ENCODE measurements at places on chromosomes 13 and 19.

GRCh38 chr19:30955112-30956104 lies 393.8 kb downstream of the TSHZ3 start:
- no peak for DNase-seq

GRCh38 chr19:45008552-45008951 lies 7.3 kb downstream of the RELB start:
- no peak for DNase-seq

DNA sequence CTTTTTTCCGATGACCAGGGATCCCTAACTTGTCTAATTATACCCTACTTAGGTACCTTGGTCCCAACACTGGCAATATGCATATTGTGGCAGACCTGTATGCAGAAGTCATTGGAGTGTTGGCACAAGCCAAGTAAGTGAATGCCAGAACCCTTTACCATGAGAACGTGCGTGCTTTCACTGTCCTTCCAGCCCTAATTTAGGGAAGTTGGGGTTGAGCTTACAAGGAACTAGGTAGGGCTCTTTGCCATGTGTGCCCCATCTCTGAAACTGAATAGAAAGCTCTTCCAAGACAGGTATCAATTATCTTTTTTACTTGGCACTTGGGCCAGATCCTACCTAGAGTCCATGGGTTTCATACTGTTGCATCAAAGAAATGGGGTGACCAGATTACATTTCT lies 93.2 kb downstream of the FRY start:
- no peak for DNase-seq

- no peak for DNase-seq
These were observed 15.7 kb downstream of the CCDC124 start for GRCh38 chr19:17948514-17948900.

DNA sequence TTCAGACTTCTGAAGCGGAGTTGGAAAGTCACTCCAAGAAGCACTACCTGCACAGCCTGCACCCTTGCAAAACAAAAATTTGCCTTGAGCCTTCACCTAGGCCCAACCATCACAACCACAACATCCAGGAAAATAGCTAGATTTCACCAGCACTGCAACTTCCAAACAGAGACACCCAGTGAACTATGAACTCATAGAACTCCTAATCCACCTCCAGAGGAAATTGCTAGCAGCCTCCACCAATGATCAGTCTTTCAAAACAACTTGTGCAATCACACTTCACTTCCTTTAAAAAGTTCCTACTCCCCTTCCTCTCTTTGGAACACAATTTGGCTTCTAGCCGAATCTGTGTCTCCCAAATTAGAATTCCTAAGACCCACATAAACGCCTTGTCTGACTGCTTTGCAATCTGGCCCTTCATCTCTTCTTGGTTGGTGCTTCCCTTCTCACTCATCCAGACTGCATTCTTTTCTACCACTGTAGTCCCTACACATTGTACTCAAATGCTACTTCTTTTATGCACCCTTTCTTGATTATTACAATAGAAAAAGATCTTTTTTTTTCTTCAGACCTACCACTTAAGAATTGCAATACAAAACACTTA lies 489.2 kb upstream of the ARGLU1 start:
- no peak for DNase-seq

DNA sequence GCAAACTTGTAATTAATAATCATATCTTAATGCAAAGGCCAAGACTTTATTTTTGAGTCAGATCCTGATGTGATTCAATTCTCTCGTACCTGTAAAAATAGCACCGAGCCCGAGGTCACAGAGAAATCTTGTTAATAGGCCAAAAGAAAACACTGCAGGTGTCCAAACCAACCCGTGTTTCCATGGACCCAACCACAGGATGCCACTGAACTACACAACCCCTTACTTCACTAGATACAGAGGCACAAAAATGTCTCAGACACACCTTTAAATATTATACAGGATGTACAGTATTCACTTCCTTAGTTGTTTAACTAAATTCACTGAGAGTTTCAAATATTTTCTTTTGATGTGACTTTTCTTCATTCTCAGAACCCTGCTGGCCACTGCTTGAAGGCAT lies 530.9 kb downstream of the MYO16 start:
- no peak for DNase-seq

GRCh38 chr19:13022859-13023636 lies 27.8 kb downstream of the NFIX start:
- no peak for DNase-seq

GRCh38 chr13:80259159-80259558 lies 81.8 kb downstream of the SPRY2 start:
- no peak for DNase-seq

GRCh38 chr19:45924891-45925447 lies 10.4 kb upstream of the NANOS2 start:
- DNase-seq, result no peak

DNA sequence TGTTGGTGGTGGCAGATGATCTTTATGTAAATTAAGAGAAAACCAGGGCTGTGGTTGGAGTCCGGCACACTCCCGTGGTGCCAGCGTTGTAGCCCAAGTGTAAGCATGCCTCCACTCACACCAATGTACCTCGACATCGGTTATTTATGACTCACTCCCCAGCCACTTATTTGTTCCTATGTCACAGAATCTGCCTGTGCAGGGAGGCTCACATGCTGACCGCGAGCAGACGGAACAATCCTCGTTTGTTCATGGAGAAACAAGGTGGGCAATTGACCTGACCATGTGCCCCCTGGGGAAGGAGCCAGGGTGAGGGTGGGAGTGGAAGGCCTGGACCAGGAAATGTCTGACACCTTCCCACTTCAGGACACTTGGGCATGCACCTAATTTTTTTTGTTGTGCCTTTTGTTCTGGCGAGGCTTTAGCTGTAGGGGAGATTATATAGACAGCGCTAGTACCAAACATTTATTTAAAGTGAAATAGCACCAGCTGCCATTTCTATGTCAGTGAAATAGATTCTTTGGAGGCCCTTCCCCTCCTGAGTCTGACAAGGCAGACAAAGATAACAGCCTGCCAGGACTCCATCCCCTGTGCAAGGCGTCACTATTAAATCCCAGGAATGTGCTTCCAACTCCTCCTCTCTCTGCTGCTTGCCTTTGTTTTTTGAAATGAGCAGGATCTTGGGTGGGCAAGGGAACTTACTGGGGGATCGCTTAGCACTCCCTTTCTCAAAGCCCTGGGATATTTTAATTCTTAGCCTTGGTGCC lies 394.2 kb downstream of the FGF9 start:
- DNase-seq, result no peak

DNA sequence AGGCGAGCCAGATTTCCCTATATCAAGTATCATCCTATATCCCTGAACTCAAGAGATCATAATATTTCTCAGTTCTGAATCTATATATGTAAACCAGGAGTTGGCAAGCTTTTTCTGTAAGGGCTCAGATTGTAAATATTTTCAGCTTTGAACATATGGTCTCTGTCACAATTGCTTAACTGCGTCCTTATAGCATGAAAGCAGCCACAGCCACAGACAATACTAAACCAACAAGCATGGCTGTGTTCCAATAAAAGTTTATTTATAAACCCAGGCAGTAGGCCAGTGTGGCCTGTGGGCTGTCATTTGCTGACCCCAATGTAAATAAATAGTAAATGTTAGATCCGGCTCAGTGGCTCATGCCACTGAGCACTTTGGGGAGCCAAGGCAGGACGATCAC lies 12.2 kb upstream of the MYH14 start:
- DNase-seq, result no peak

DNA sequence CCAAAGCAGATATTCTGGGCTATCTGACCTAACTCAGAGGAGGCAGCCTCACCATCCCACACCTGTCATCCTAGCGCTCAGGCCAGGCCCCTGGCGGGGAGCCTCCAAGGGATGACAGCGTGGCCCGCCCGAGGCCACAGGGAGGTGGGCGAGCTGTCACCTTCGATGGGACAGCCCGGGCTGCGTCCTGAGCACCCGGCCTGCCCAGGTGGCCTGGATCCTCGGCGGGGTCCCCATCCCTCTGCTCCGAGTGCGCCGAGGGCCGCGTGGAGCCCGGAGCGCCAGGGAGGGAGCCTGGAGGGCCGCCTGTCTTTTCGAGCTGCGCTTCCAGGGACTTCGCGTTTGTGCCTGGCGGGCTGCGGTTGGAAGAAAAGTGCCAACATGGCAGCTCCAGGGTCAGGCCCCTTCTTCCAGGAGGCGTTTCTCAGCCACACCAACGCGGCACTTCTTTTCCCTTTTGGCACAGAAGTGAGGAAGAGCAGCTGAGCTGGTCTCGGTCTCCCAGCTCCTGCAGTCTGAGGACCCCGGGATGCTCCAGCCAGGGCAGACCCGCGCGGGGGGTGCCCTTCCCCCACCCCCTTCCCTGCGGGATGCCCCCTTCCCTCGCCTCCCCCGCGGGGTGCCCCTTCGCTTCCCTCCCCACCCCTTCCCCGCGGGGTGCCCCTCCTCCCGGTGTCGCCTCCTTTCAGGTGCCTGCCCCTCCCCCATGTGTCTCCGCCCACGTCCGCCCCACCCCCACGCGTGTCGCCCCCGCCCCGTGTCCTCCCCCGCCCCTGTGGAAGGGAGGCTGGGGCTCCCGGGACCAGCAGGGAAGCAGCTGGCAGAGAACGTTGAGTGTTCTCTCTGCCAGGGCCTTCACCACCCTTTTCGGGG lies 42.3 kb downstream of the GJA3 start:
- DNase-seq, result no peak

GRCh38 chr13:97124915-97125809 lies 97.0 kb upstream of the MBNL2 start:
- DNase-seq, result peak; percentile 48

- no peak for DNase-seq
These were observed 33.4 kb downstream of the RFX2 start for GRCh38 chr19:6076675-6077463.

- no peak for DNase-seq
These were observed 4.3 kb downstream of the ZSCAN1 start for GRCh38 chr19:58037927-58038687.

GRCh38 chr13:110015253-110015652 lies 228.9 kb upstream of the IRS2 start:
- peak; percentile 74 for DNase-seq

DNA sequence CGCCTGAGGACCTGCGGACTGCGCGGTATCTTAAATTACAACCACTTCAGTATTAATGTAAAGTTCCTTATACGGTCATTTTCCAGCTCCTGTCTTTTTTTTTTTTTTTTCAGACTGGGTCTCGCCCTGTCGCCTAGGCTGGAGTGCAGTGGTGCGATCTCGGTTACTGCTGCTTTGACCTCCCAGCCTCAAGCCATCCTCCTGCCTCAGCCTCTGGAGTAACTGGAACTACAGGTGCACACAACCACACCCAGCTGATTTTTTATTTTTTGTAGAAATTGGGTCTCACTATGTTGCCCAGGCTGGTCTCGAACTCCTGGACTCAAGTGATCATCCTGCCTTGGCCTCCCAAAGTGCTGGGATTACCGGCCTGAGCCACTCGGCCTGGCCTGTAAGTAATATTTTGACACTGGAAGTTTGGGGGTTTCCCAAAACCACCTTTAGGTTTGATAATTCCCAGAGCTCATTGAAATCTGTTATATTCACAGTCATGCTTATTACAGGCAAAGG lies 406 bp upstream of the EID2B start:
- DNase-seq, result no peak

- DNase-seq, result no peak
These were observed 85.7 kb downstream of the C13orf42 start for GRCh38 chr13:51025245-51025905.

DNA sequence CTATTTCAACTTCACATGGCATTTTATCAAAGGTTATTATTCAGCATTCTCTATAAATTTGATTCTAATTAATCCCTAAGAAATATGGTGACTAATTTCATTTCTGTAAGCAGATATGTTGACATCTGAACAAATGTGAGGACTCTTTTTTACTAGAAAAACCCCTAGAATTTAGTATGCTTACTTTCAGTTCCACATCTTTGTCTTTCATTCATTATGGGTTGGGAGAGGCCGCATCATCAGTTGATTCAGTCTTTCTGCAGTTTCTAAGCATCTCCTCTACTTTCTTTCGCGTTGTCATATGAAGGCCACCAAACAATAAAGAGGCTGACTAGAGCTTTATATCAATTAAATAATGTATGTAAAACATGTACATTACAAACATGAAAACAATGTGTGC lies 55.4 kb upstream of the MTIF3 start:
- DNase-seq, result no peak

- no peak for DNase-seq
These were observed 3.0 kb upstream of the LGALS14 start for GRCh38 chr19:39701291-39701690.

DNA sequence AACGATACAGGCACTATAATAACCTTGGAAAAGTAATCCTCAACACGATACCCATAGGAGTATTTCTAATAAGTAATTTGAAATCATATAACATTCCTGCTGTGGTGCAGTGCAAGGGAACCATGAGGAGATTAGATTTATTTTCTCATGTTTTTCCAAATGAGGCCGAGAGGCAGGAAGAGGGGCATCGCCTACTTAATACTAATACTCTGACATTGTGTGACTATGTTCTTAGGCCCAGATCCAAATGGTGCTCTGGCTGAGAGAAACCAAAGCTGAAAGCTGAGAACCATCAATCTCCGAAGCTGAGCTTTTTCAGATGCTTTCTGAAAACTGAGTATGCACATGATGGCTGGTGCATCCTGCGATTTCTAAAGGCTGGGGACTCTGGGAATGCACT lies 248.0 kb upstream of the MAB21L1 start:
- DNase-seq, result no peak

- no peak for DNase-seq
These were observed 874 bp downstream of the TRIM28 start for GRCh38 chr19:58544591-58545285.

DNA sequence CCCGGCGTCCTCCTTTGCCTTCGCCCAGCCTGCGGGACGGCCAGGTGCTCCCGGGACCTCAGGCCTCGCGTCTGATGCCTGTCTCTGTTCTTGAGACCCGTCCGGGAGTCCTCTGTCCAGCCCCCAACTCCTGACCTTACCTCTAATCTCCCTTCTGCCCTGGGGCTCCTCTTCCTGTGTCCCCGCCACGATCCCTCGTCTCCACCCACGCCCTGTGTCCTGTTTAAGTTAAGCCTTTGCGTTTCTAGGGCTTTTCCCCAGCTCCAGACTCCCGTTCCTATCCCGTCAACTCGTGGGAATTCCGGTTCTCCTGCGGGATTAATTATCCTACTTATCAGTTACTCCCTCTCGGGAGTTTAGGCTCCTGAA lies 686 bp downstream of the LENG8 start:
- DNase-seq, result no peak

DNA sequence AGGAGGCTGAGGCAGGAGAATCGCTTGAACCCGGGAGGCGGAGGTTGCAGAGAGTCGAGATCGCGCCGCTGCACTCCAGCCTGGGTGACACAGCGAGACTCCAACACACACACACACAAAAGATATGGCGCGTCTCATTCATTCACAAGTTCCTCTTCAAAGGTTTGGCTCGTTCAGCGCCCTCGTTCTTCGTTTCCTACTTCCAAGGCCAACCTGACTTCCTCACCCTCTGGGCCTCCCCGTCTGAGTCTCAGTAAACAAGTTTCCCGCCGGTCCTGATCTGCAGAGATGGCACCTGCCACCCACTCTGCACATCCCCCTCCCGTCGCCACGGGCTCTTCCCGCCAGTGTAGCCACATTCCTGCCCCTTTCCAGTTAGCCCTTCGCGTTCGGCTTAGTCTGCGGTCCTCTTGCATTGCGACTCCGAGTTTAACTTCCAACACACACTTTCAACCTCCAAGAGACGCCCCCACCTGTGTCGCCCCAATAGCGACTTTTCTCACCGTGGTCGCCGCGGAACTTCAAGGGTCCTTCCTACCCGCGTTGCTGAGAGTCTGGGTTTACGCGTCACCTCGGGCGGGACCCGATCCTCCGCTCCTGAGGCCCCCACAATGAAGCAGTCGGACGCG lies 1.3 kb upstream of the BSG start:
- DNase-seq, result peak; percentile 57
